ENCODE measurements at places on chromosomes 5 and 9.

DNA sequence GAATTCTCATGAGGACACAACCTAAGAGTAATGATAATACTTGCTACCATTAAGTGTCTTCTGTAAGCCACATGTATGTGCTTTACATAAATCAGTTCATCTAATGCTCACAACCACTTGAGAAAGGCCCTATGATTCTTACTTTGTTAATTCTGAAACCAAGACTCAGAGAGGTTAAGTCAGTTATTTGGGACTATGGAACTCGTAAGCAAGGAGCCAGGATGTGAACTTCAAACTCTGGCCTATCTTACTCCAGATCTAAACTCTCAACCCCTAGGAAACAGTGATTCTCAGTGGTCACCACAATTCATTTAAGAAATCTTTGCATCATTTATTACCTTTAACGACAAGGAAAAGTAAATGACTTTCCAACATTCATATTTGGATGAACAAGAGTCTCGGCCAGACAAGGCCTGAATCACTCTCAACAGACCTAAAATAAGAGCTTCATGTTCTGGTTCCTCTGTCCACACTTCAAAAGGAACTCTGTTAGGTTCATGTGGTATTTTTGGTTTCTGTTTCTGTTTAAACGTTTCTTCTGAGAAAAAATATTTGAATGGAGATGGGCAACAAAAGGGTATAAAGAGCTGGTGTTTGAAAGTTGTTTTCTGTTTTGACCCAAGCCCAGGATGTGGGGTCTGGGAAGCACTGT, 104.8 kb downstream of the LPAR1 start:
- DNase-seq: no peak

- DNase-seq: no peak
Observed at GRCh38 chr5:79974886-79975285, 16.2 kb downstream of the MTX3 start.

DNA sequence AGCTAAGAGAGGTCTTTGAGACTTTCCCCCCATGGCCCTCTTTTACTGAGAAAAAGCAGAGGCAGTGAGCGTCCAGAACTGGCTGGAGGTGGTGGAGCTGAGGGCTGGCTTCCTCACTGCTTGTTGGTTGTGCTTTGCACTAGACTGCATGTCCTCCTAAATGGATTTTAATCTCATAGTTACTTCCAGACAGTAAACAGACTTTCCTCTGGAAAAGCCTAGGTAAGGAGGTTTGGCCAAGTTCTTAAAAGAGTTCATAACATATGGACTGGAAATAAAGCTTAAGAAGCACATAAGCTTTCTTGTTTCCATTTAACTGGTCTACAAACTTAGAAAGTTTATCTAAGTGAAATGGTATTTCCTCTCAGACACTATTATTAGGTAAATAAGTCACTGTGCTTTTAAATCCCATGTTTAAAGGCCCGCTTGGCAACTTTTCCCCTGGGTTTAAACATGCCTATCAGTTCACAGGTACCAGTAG, 2.0 kb downstream of the ASPN start:
- DNase-seq: no peak

GRCh38 chr5:159341906-159342310, 11.6 kb upstream of the IL12B start:
- DNase-seq: no peak

GRCh38 chr5:6041977-6042550, 336.3 kb downstream of the MED10 start:
- DNase-seq: no peak

DNA sequence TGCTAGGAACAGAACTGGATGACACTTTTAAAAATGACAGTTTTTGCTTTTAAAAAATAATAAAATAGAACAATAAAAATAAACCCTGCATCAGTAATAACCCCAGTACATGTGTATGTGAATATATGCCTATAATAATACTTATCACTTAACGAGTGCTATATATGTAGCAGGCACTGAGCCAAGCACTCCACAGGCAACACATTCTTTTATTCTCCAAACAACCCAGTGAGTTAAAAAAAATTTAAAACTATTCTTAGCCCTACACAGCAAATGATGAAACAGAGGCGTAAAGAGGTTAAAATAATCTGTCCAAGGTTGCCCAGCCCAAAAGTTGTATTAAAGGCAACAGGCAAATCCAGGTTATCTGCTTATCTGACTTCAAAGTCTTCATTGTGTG, 124.5 kb upstream of the SMIM23 start:
- no peak for DNase-seq

DNA sequence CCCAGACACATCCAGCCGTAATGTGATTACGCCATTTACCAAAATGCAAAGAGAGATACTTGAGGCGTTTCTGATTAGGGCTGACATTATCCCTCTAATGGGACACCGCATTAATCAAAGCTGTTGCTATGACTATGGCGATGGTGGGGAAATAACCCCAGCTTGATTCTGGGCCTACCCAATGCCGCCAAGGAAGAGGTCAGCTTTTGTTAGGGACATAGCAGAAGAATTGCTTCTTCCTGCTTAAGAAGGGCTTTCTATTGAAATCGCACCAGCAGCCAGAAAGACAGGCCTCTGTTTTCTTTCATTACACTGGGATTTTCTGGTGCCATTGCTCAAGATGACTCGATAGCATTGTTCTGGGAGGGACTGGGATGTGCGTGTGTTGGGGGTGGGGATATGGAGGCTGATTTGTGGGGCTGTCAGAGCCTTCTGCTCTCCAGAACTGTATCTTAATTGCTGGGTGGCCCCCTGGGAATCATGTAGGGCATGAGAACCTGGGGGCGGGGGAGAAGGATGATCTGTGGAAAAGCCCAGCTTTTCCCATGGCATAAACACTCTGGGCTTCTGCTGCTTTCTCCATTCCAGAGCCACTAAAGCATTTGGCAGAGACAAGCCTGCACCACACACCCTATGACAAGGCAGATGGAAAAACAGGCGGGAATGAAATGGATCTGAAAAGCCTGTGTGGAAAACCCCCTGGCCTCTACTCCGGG, 106.5 kb upstream of the RAD23B start:
- DNase-seq: no peak

DNA sequence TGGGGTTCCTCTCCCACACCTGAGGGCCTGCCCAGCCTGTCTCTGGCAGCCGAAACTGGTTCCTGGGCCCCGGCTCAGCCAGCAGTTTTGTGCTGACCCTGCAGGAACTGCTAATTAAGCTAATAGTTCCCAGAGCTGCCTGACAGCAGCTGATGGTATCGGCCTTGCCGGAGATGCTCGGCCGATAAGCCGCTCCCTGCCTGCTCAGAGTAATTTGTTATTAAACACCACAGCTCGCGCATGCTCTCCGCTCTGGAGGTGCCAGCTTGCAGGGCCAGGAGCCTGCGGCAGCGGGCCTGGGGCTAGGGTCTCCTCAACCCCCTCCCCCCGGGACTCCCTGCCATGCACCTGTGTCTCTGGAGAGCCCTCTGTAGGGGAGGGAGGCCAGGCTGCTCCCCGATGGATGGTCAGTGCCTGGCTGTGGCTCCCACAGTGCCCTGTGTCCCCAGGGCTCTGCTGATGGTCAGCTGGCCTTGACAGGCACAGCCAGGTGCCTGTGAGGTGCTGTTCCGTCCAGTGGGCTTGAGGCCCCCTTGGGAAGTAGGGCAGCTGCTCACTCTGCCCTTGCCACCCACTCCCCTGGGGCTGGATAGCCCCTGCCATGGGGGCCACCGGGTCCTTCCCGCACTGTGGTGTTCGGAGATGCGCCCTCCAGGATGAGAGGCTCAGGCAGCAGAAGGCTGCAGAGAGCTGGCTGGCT, 41.7 kb downstream of the RXRA start:
- DNase-seq: no peak

- DNase-seq: no peak
Observed at GRCh38 chr5:848671-849111, 2.1 kb downstream of the ZDHHC11 start.

- DNase-seq: no peak
Observed at GRCh38 chr9:4814913-4815312, 22.2 kb downstream of the RCL1 start.

- no peak for DNase-seq
Observed at GRCh38 chr9:127119320-127119709, 3.1 kb downstream of the ANGPTL2 start.

GRCh38 chr9:35688558-35689541, 875 bp downstream of the TPM2 start:
- no peak for DNase-seq

DNA sequence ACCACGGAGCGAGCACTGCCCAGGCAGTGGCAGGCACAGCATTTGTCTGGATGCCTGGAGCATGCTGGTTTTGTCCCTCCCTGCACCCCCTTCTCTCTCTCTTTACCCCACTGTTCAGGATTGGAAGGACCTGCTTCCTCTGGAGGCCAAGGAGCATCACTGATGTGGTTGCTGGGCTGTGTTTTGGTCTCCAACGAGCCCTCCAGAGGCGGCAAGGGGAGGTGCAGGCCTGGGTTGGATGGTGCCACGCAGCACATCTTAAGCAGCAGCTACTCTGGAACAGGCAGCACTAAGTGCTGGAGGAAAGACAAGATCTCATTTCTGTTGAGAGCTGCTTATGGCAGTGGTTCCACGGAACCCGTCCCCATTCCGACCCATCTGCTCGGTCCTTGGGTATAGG, 139.6 kb downstream of the CMYA5 start:
- peak; percentile 54 for DNase-seq

GRCh38 chr5:156685481-156685880, 164.6 kb upstream of the PPP1R2B start:
- DNase-seq: no peak

GRCh38 chr5:67202828-67203227, 6.2 kb upstream of the CD180 start:
- no peak for DNase-seq

DNA sequence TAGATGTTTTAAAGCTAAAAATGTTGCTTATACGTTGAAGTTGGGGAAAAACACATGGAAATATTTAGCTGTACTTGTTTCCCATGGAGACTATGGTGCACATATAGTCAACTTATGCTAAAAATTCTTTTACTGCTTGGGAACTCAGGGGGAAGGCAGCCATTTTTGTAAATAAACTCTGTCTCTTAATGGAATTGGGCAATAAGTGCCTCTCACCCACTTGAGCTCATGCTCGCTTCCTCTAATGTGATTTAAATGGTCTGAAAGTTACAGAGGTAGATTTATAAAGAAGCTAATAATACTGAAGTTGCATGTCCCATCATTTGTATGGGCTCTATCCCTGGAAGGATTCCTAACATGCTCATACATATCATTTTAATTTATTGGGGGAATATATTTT, 523.8 kb downstream of the RASEF start:
- DNase-seq: no peak

GRCh38 chr5:146409054-146409671, 38.0 kb upstream of the TCERG1 start:
- no peak for DNase-seq

GRCh38 chr5:67904366-67904765, 311.2 kb upstream of the PIK3R1 start:
- no peak for DNase-seq

DNA sequence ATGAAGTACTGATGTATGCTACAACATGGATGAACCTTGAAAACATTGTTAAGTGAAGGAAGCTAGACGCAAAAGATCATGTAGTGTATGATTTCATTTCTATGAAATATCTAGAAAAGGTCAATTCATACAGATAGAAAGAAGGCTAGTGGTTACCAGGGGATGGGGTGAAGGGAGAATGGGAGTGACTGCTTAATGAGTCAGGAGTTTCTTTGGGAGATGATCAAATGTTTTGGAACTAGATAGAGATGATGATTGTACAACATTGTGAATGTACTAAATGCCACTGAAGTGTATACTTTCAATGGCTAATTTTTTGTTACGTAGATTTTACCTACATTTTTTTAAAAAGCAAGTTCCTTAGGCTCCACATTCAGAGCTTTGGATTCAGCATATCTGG, 14.9 kb upstream of the DELE1 start:
- DNase-seq: no peak

DNA sequence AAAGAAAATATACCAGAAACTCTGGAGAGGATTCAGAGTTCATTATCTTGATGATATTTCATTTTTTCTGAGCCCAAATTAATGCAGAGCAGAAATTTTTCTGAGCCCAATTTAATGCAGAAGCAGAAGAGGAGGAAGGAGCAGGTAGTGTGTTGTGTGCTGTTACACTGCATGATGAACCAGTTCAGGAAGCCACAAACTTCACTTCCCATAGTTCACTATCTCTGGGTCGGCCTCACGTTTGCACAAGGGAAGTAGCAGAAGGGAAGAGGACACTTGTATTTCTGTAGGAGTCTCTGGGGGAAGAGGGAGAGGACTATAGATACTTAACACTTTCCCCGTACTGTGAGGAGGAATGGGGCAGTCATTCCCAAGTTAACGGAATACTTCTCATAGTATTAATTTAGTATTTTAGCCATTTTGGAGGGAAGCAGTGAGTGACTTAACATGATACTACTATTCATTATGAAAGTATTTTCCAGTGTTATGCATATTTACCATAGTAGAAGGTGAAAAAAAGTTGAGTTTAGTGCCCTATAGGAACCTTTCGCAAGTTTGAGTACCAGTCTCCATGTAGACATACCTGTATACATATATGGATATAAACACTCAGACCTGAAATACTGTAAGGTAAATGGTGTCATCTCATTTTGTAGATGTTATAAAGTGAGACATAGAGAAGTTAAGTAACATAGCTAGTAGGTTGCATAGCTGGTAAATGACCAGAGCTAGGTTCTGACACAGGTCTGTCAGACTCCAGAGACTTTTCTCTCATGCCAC, 30.0 kb downstream of the XPA start:
- no peak for DNase-seq
